ENCODE measurements at places on chromosomes 3 and 15.

- no peak for DNase-seq
Observed at GRCh38 chr3:60708191-60708975, 542.9 kb downstream of the FHIT start.

DNA sequence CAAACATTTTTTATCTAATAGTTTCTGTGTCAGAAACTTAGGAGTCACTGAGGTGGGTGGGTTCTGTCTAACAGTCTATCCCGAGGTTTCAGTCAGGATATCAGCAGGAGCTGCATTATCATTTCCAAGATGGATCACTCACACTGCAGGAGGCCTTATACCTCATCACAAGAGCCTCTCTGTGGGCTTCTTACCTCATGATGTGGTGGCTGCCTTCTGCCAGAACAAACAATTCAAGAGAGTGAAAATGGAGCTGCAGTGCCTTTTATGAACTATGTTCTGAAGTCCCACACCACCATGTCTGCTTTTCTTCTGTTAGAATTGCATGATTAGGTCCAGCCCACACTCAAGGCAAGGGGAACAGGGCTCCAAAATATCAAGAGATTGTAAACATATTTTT is 27.9 kb downstream of the RFX7 start:
- DNase-seq = no peak

GRCh38 chr3:22319446-22319845 is 568.4 kb upstream of the ZNF385D start:
- DNase-seq = no peak

DNA sequence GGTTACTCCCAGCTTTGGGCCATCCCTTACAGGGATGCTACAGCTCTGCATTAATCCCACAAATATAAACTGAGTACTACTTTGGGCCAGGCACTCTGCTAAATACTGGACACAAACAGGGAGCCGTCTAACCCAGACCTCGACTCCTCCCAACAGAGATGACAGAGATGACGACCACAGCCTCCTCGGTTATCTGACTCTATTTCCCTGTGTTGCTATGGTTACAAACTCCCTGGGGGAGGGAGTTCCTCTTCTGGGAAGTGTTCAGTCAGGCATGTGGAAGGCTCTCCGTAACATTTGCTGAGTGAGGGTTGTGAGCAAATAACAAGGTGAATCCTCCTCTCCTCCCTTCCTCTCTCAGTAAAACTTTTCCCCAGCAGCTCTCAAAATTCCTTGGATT is 6.7 kb upstream of the CMTM7 start:
- no peak for DNase-seq

DNA sequence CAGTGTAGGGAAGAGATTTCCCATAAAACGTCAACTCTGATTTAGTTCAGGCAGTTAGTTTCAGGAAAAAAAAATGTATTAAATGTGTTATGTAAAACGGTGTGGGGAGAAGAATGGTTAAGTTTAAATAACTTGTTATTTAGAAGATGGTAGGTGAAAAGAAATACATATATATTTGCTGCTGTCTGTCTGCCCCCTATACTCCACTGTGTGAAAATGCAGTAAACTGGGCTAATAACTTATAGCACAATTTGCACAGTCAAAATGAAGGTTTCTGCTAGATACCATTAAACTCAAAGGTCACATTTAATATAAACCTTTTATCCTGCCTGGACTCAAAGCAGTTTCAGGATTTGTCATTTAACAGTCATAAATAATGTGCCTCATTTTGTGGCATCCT is 515.0 kb downstream of the FGF12 start:
- DNase-seq = no peak

DNA sequence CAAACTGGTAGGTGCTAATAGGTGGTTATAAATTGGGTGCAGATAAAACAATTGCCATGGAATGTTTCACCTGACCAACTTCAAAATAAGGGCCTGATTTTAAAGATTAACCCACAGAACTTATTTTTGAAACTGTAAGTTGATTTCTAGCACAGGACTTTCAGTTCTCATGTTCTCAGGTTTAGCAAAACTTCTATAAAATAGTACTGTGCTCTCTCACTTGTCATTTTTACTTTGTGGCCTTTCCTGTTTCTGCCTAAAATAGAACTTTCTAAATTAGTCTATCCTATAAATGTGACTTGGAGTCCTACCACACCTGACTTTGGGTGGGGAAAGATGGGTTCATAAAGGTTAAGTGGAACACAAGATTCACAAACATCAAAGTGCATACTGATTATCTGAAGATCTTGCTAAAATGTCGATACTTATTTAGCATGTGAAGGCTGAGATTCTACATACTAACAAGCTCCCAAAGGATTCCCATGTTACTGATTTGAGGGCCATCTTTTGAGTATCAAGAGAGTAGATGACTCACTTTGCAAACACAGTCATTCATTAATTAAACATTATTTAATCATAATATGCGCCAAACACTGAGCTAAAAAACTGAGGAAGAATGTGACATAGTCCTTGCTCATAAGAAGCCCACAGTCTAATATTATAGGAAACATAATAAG is 38.6 kb downstream of the BTLA start:
- no peak for DNase-seq

GRCh38 chr3:81375921-81376320 is 385.5 kb downstream of the GBE1 start:
- no peak for DNase-seq

DNA sequence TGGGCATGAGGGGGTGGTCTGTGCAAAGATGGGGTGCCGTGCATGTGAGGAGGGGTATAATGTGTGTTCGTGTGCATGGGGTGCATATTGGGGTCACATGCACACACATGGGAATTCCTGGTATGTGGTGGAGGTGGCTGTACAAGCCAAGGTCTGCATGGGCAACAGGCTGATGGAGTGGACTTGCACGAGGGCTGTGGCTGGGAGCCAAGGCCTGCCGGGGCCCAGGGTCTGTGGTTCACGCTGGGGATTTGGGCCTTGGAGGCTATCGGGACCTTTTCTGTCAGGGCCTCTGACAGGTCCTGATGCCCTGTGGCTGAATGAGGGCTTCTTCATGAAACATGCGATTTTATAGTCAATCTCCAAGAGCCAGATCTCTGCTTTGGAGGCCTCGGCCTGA is 9.8 kb upstream of the PLXND1 start:
- DNase-seq = no peak

- DNase-seq = no peak
Observed at GRCh38 chr3:9399337-9399703, 1.9 kb downstream of the SETD5 start.

DNA sequence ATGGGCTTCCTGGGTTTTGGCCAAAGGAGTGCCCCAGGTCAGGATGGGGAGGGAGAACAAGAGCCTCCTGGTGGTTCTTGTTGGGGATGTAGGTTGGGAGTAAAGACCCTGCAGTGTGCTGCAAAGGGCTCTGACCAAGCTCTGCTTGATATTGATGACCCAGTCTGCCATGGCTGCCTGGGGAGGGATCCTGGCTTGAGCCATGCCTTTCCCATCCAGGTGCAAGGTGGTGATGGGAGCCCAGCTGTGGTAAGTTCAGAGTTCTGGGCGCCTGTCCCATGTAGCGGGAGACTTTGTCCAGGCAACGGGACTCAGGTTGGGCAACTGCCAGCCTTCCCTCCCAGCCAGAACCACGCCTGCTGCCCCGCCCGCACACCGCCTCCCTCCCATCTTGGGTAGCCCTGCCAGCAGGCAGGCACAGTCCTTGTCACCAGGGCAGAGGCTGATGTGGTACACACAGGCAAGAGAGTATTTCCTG is 2.6 kb downstream of the GNAI2 start:
- DNase-seq = no peak

DNA sequence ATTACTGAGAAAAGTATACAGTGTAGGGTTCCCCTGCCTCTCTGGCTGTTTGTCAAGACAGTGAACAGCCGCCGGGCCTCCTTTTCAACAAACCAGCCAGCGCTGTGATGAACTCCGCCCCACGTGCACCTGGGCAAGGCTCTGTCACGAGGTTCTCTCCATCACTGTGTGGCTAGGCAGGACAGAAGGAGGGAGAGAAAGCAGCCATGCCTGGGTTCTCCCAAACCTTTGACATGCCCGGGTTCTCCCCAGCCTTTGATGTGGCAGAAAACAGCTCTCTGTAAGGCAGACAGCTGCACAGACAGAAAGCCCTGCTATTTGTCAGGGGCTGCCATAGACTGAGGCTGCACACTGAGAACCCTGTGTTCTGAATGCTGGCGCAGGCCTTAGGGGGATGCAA is 101.4 kb upstream of the TRPM1 start:
- DNase-seq = no peak

DNA sequence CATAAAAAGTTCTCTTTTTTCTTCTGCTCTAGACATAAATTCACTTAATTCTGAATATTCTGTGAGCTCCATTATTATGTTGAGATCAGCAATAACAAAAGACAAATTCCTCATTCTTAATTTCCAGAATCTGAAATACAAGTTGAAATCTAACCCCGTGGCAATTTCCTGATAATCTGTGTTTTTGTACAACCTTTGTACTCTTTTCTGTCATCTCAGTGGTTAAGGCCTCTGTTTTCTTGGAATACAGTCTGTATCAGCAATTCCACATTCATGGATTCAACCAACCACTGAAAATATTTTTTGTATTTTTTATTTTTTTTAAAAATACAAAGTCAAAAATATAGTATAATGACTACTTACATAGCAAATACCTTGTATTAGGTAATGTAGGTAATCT is 8.7 kb downstream of the CCR8 start:
- no peak for DNase-seq

DNA sequence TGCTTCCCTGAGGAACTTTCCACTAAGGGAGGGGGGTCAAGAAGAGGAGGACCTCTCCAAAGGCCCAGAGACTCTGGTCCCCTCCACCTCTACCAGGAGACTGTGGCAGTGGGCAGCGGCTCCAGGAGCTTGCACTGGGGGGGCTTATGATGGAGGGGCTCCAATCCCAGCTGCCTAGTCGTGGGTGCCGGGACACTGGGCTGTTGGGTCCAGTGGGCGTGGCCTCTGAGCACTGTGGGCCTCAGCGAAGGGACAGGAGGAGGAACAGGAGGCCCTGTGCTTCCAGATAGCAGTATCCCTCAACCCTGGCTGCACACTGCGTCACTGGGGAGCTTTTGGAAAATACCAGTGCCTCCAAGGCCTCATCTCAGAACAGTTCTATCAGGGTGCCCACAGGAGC is 13.5 kb upstream of the DLL4 start:
- no peak for DNase-seq

DNA sequence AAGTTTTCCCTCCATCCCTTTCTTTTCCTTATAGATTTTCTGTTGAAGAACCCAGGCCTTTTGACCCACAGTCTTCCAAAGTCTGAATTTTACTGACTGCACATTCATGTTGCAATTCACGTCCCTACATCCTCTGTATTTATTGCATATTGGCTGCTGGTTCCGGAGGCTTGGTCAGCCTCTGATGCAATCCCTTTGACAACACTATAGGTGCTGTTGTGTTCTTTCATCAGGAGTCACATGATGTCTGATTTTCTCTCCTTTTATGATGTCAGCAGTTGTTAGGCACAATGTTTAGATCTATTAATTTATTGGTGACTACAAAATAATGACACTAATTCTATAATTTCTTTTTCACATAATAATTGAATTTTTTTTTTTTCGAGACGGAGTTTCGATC is 8.7 kb downstream of the CYP1A1 start:
- no peak for DNase-seq

DNA sequence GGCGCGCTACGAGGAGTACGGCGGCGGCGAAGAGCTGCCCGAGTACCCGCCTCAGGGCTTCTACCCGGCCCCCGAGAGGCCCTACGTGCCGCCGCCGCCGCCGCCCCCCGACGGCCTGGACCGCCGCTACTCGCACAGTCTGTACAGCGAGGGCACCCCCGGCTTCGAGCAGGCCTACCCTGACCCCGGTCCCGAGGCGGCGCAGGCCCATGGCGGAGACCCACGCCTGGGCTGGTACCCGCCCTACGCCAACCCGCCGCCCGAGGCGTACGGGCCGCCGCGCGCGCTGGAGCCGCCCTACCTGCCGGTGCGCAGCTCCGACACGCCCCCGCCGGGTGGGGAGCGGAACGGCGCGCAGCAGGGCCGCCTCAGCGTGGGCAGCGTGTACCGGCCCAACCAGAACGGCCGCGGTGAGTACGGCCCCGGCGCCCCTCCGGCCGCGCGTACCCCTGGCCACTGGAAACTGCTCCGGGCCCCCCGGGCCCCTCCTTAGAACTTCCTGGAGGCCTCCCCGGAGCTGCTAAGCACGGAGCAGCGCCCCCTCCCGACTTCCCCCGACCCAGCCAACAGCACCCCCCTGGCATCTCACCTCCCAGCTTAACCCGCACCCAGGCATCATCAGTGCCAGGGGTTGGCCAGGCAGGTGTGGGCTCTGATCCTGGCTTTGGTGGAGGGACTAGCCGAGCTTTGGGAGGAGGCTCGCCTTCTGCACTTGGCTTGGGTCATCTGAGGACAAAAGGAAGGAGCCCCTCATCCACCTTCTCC is 1.4 kb downstream of the LOXL1 start:
- no peak for DNase-seq

DNA sequence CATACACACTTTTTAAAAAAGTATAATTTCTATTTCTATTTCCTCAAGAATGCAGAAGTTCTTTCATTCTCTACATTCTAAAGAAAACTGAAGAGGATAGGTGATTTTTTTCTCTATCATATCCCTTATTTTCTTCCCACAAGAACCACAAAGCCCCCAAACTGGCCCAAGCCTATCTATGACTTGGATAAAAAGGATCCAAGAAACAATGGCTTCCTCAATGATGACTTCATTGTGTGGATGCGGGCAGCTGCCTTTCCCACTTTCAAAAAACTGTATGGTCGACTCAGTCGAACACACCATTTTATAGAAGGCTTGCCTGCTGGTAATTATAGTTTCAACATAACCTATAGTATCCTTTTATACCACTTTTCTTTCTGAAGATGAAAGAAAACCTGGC is 52.9 kb upstream of the TBC1D23 start:
- DNase-seq = no peak

DNA sequence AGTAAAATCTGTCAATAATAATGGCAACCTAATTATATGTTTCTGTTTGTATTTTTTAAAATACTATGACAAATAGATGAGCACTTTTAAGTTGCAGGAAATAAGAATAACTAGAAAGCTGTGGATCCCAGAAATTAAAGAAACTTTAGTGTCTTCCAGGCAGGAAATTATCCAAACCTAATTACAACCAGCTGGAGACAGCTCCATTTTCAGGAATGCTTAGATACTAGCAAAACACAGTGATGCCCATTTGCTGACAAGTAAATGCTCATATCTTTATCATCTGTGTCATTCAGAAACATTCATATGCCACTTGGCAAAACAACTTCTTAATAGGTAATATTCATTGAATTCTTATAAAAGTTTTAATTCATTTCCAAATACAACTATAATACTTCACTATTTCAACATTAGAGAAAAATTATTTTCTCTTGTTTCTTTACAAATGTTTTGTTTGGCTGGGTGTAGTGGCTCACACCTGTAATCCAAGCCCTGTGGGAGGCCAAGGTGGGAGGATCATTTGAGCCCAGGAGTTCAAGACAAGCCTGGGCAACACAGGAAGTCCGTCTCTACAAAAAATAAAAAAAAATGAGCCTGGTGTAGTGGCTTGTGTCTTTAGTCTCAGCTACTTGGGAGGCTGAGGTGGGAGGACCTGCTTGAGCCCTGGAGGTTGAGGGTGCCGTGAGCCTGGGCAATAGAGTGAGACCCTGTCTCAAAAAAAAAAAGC is 169.1 kb upstream of the TSPAN3 start:
- no peak for DNase-seq

Measured in neural crest cell (in vitro differentiated cells).